Iris pigment epithelial cell (primary cell): ENCODE measurements at places on chromosomes 6 and 20.

DNA sequence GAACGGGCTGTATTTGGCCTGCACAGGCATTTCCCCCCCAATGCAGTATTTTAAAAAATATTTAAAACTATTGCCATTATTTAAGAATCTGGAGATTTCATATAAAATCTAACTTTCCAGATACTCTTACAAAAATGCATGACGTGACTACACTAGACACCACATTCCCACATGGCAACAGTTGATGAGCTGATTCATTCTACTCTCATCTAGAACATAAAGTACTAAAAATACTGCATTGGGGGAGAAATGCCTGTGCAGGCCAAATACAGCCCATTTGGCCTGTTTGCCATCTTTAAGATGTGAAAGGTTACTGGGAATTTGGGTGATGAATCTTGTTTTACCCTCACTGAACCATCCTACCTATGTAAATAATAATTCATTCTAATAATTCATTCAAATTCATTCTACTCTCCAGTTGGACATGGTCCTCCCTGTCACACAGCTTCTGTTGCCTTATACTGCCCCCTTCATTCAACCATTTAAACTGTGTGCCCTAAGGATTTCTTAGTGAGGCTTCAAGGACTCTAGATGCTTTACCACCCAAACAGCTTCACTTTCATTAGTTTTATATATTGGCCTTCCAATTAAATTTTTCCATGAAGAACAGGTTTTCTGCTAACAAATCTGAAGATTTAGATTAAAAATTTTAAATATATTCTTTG lies 6.9 kb upstream of the ZSCAN16 start:
- DNase-seq = no peak

- no peak for DNase-seq
Observed at GRCh38 chr6:51214442-51214841, 395.8 kb downstream of the TFAP2B start.

GRCh38 chr20:59485576-59486454 lies 118.5 kb upstream of the PHACTR3 start:
- no peak for DNase-seq

DNA sequence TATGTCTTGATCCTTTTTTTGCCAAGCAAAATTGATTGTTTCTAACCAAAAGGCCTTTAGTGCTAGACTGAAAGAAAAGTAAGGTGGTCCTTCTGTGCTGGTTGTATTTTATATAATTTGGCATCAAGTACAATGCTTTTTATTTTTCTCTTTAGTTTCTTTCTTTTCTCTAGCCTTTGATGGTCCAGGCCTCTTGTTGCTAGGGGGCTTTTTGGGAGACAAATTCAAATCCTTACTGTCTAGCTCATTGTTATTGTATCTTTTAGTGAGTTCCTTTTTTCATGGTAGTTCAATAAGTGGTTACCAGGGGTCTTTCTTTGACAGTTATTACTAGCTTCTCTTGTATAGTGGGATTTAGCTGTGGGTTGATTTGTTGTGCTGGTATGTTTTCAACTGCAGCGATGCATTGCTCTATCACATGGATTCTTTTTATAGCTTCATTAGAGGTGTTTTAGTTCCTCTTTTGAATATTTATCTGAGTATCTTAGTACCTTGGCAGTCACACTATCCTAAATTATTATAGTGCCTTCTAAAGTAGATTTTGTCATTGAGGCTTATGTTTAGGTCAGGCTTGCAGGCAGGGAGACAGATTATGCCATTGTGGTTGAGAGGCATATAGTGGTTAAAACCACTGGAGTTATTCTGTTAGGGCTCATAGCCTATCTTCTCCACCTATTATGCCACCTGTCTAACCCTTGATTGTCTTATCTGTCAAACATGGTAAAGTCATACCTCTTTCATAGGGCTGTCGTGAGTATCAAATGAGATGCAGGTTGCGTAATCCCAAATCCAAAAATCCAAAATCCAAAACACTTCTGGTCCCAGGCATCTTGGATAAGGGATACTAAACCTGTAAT lies 49.5 kb downstream of the KCNS1 start:
- DNase-seq = no peak

- no peak for DNase-seq
Observed at GRCh38 chr6:33610779-33611732, 10.1 kb upstream of the ITPR3 start.

GRCh38 chr6:36387440-36388303 lies at the start of gene ETV7:
TSS of gene ETV7 (minus strand) at chr6:36387669. CDS start at chr6:36387541, 128 bp downstream.
- DNase-seq = peak; percentile 26

- no peak for DNase-seq
Observed at GRCh38 chr6:90720404-90720803, 133.5 kb upstream of the MAP3K7 start.

DNA sequence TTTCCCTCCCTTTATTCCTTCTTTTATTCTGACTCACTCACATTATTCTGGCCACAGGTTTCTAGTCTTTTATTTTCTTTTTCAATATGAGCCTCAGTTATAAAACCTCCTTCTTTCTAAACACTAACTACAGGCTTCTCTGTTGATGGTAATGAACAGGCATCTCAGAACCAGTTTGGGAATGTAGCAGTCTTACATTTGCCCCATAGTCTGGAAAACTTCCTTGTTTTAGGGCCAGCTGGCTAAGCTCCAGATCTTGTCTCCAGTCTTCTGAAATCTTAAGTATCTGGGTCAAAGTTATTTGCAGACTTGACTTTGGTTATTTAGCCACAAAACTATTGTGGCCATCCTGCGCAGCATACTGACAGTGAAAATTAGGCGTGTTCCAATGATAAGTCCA lies 97.0 kb upstream of the MAN1A1 start:
- peak; percentile 73 for DNase-seq

- DNase-seq = peak; percentile 84
Observed at GRCh38 chr6:56752009-56752408, 109.3 kb upstream of the DST start.

DNA sequence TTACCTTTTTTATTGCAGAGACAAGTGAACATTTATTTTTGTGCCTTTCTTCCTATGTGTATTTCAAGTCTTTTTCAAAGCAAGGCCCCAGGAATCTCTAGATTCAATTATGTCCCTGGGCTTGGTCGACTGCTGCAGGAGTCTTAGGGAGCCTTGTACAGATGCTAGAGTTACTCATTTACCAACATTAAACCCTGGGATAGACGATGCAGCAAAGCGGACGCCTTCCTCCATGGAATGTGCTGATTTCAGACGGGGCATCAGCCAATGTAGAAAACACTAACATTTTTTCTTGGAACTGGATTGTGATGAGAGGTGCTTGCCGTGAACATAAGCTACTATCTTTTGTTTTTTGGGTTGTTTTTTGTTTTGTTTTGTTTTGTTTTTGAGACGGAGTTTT lies 55.9 kb downstream of the CD164 start:
- no peak for DNase-seq

- no peak for DNase-seq
Observed at GRCh38 chr6:13491538-13491937, 4.1 kb upstream of the GFOD1 start.

GRCh38 chr6:133837801-133838349 lies 51.0 kb upstream of the TCF21 start:
- DNase-seq = peak; percentile 42

DNA sequence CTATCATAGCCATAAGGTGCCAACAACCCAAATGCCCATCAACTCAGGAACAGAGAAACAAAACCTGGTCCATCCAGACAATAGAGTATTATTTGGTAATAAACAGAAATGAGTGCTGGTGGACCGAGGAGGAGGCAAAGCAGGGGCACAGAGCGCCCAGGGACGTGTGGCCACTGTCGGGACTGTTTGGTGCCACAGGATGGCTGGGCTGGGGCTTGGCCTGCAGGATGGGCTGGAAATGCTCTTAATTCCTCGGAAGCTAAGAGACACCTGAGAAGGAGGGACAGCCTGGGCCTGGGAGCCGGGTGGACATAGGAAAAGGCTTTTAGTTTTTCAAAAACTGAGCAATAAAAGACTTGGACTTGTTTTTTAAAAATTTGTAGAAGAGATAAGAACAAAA lies 216.4 kb downstream of the DLL1 start:
- no peak for DNase-seq

DNA sequence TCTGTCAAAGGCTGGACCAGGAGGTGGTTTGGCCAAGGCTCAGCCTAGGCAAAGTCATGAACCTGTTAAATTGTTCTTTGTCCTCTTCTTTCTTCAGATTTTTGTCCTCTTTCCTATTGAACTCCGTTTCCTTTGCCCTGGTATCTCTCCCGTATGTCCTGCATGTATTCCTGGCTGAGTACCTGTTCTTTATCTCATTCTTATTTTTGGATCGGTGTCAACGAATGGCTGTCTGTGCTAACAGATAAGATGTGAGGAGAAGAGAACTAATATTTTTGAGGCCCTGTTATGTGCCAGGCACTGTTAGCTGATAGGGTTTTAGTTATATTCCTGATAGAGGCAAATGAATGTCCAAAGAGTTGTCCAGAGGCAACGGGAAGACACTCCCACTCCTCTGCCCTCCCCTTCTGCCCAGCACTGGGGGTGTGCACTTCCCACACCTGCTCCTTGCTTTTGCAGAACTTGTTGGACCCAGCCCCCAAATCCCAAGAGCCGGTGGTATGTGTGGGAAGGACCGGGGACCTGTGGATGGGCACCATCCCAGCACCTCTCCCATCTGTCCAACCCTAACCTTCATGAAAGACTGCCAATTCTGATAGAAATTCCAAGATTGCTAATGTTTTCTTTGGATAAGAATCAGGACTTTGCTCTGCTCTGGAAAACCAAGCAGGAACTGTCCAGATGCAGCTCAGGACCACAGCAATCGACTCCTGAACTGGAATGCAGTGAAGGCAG lies 20.6 kb downstream of the MMP24OS start:
- no peak for DNase-seq

- DNase-seq = peak; percentile 68
Observed at GRCh38 chr6:138973466-138974153, 14.4 kb downstream of the REPS1 start.

- peak; percentile 72 for DNase-seq
Observed at GRCh38 chr6:145087034-145087433, 648.3 kb downstream of the EPM2A start.

- no peak for DNase-seq
Observed at GRCh38 chr20:15550116-15550870, 1023.0 kb downstream of the KIF16B start.

DNA sequence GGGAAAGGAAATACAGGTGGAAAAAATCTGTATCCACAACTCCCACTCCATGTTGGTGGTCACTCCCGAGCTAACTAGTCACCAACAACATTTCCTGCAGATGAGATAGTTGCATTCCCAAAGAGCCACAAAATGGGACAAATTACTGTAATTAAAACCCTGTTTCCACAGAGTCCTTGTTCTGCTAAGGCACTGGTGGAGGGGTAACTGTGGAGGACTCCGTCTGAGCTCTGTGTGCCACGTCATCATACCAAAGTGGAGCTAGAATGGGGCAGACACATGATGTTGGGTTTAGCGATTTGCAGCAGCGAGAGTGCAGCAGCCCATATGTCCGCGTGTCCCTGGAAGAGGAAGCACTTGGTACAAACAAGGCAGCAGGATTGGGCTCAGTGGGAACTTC lies 172.5 kb upstream of the KCNK16 start:
- DNase-seq = no peak

DNA sequence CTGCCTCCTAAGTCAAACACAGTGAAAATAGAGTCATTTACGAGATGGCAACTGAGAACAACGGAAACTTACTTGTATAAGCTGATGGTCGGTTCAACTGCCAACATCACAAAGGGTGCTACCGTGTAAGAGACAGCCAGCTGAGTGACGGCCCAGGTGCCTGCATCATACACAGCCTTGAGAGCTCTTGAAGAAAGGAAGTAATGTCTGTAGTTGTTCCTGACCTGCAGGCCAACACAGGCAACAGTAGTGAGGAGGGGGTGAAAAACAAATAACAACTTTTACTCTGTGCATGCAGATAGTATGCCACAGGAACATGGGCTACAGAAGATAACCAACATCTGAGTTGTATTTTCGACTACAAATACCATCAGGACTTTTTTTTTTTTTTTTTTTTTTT lies 102.7 kb downstream of the MBOAT1 start:
- DNase-seq = no peak

- no peak for DNase-seq
Observed at GRCh38 chr20:12573442-12573841, 435.3 kb upstream of the SPTLC3 start.
